Stimulated activated naive CD4-positive, alpha-beta T cell (primary cell): ENCODE measurements at places on chromosomes 7 and 10.

- peak; percentile 62 for DNase-seq
These were observed 8.1 kb downstream of the PRKRIP1 start for GRCh38 chr7:102404005-102404861.

GRCh38 chr7:40008223-40008815, 58.3 kb downstream of the CDK13 start:
- no peak for DNase-seq

GRCh38 chr7:121909716-121910345, 36.9 kb downstream of the PTPRZ1 start:
- DNase-seq, result no peak

GRCh38 chr10:69091143-69091651, 3.3 kb downstream of the SRGN start:
- peak; percentile 11 for DNase-seq

- DNase-seq, result no peak
These were observed 6.1 kb downstream of the LRRTM3 start for GRCh38 chr10:66931949-66932343.

DNA sequence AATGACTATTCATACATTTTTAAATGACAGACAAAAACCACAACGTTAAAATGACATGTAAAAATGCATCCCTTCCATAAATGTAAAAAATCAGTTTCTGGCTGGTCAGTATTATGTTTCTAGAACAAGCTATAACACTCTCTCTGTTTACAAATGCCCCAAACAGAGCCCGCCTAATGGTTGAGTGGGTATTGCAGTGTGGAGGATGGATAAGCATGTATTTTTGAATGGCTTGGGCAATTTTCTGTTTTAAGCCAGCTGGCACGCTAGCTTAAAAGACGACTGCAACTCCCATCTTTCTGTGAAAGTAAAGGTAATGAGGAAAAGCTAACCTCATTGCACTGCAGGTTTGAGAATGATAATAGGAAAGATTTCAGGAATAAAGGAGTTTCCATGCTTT, 430.7 kb downstream of the PARD3 start:
- no peak for DNase-seq

DNA sequence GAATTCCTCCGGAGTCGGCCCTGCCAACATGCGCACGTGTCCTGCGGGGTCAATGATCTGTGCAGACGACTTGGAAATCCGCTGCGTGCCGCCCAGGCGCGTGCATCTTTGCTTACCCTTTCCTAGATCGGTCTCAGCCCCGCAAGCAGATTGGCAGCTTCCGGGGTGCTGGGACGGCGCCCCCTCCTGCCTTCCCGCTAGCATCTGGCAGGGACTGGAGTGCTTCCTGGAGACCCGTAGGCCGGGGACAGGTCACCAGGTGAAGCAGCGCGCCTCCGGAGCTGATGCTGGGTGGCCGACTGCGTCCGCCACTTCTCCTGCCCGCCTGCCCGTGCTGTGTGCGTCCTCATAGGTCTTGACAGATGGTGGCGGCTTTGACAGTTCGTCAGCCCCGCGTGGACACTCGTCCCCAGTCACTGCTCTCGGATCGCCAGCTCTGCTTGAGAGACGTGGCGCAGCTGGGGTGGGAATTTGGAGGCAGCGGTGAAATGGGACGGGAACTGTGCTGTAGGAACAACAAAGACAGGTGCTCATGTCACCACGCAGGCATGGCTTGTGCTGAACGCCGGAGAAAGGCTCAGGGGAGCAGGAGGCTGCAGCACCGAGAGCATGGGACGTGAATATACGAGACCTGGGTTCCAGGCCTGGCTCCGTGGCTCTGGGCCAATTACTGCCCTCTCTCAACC, 21.9 kb upstream of the KCNK18 start:
- peak; percentile 31 for DNase-seq

DNA sequence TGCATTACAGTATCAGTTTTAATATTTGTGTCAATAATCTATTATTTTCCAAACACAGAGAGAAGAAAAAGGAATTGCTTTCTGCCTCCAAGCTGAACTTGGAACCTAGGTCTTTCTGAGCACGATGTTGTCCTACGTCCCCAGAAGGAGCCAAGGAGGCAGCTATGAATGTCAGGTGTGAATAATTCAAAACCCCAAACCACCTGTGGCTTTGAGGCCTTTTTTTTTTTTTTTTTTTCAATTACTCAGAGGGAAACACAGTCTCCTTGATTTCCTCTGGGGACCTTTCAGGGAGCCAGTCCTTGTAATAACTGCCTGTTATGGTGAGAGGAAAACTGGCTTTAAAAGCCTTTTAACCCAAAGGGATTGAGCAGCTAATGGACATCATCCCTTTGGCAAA, 8.3 kb downstream of the GPR85 start:
- DNase-seq, result no peak

DNA sequence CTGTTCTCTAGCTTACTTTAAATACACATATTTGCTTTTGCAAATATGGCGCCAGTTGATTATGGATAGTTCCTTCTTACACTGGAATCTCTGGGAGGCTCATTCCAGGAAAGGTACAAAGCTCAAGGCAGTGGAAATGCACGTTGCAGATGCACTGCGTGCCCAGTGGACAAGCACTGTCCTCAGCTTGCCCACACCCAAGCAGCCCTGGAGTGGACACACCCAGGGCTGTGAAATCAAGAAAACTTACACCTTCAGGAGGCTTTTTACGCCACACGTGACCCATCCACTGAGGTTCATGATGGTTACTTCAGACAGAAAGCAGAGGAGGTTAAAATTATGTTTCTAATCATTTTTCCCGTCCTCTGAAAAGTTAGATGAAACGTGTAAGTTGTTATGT, 248.5 kb downstream of the VTI1A start:
- no peak for DNase-seq

DNA sequence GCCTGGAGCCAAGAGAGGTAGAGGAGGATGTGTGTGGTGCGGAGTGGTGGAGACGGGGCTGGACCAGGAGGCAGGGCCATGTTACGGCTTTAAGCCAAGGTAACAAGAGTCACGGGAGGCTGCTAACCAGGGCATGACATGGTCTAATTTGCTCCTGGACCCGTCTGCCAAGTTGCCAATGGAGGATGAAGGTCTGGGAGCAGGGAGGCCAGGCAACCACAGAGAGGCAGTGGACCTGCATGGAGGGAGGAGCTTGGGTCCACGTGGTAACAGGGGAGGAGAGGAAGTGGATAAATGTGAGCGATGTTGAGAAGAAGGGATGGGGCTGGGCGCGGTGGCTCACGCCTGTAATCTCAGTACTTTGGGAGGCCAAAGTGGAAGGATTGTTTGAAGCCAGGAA, 31.0 kb downstream of the SRRM3 start:
- DNase-seq, result no peak

GRCh38 chr7:72405418-72405817, 6.7 kb downstream of the CALN1 start:
- no peak for DNase-seq

DNA sequence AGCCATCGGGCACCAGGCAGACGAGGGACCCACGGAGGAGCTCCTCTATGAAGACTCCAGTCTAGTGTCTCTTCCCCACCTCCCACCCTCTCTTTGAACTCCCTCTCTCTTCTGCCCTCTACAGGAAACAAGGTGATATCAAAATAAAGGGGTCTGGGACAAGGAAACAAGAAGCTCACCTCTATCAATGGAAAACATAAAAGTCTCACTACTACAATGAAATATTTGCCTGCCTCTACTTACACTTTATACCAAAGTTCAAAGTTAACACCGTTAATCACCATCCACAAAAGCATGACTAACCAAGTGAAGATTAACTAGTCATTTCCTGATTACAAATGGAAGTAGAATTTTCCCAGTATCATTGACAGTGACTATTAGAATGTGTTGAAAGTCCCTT, 82.2 kb downstream of the PARD3 start:
- DNase-seq, result no peak
